NCI-H146 (cell line): ENCODE measurements at places on chromosomes 5 and 9.

DNA sequence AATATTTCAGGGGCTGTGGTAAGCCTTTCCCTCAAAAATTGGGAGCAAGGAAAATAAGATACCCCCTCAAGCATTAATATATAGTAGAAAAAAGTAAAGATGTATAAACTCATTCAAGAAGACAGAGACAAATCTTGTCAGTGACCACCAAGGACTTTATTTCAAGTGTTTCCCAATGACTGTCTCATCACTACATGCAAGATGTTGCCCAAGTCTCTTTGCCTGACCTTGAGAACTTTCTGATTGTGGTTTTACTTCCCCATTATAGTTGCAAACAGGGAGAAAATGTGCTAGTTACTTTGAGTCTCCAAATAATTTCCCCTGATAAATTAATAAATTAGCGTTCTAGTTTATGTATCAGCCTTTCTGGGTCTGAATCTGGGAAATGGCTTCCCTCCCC is 4.0 kb upstream of the SLC46A2 start:
- DNase-seq: no peak

DNA sequence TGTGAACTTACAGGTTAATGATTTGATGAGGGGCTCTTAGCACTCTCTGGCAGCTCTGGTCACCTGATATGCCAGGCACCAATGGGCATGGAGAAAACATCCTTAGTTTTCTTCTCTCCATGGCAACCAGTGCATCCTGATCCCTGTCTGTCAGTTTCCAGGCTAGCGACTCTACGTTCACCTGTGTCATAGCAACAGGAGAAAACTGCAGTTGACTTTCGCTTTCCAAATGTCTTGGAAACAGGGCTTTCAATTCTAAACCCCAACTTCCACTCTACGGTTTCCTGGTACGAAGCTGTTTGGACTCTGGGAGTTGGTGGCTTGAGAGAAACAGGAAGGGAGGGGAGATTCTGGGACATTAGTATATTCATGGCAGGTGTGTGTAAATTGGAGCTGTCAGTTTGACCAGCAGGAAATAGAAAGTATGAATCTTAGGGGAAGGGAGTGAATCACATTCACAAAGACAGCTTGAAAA is 74.4 kb downstream of the SLC28A3 start:
- DNase-seq: peak; percentile 44

GRCh38 chr9:85262333-85262732 is 479.4 kb downstream of the AGTPBP1 start:
- no peak for DNase-seq

DNA sequence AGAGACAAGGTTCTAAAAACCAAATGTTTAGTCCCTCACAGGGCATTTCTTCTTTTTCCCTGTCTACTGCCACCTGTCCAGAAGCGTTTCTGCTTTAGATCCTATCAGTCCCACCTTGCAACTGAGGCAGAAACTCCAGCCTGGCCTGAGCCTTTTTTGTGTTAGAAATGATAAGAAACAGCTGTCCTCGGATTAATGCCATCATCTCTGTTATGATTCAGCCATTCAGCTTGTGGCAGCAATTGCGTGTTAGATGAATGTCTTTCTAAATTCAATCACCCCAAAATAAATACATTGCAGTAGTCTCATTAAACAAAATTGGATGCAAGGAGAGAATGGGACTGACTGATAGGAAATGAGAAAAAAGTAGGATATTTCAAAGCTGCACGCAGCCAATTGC is 28.3 kb upstream of the FRMPD1 start:
- DNase-seq: no peak

DNA sequence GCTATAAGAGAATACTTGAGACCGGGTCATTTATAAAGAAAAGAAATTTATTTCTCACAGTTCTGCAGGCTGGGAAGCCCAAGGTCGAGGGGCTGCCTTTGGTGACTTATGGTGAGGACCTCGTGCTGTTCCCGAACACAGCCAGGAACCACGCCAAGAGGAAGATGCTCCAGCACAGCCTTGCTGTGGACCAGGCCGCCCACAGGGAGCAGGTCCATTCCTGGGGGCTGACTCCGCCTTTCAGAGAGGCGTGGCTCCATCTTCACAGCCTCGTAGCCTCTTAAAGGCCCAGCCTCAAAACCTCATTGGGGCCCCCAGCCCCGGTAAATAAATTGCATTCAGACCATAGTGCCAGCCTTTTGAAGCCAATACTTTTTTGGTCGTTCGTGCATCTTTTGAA is 93.5 kb upstream of the CACNA1B start:
- no peak for DNase-seq

- DNase-seq: no peak
These were observed 92.2 kb upstream of the MAMDC2 start for GRCh38 chr9:69951411-69951810.

- no peak for DNase-seq
These were observed 16.4 kb downstream of the SUB1 start for GRCh38 chr5:32601623-32602295.

DNA sequence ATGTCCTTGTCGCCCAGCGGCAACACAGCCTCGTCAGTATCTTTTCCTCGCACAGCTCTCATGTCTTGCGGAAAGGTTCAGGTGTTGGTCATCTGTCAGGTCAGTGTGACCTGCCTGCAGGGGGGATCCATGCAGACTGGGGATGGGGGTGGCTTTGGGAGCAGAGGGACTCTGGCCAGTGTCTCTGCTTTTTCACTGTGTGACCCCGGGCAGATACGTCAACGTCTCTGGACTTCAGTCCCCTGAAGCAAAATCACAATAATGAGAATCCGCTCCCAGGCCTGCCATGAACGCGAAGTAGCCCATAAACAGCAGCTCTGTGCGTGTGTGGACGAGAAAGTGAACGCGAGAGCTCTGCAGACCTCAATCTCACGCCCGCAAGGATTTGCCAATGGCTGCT is 75.7 kb upstream of the FCN1 start:
- no peak for DNase-seq

DNA sequence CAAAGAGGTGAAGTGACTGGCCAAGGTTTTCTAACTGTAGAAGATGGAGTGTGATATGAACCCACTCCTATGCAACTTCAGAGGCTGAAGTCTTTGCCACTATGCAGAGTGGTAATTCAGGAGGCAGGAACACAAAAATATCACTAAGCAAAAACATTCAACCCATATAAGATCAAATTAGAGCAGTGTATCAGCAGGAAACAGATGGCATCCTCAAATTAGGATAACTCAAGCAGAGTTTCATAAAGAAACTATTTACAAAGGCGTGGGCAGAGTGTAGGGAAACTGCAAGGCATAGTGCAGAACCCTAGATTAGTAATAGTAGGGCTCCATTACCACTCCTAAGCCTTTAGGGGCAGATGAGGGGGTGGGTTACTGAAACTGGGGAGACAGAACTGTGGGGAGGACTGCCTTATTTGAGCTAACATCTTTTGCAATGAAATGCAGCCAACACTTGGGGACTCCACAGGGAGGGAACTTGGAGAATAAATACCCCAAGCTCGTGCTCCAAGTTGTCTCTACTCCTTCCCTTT is 72.2 kb downstream of the PTTG1 start:
- no peak for DNase-seq

GRCh38 chr5:56429110-56429561 is 196.0 kb upstream of the ANKRD55 start:
- DNase-seq: peak; percentile 23

DNA sequence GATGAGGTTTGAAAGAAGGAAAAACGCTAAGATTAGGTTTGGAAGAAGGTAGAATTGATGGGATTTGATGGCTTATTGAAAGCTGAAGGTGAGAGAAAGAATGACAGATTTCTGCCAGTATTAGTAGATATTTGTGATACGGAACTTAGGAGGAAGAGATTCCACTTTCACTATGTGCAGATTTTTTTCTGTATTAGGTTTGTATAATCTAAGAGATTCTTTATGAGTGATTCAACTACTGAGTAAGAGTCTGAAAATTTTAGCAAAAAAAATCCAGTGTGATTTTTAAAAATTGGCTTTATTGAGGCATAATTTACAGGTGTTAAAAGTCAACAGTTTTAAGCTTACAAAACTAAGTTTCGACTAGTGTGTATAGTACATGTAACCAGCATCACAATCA is 54.1 kb downstream of the AP3S1 start:
- DNase-seq: no peak

DNA sequence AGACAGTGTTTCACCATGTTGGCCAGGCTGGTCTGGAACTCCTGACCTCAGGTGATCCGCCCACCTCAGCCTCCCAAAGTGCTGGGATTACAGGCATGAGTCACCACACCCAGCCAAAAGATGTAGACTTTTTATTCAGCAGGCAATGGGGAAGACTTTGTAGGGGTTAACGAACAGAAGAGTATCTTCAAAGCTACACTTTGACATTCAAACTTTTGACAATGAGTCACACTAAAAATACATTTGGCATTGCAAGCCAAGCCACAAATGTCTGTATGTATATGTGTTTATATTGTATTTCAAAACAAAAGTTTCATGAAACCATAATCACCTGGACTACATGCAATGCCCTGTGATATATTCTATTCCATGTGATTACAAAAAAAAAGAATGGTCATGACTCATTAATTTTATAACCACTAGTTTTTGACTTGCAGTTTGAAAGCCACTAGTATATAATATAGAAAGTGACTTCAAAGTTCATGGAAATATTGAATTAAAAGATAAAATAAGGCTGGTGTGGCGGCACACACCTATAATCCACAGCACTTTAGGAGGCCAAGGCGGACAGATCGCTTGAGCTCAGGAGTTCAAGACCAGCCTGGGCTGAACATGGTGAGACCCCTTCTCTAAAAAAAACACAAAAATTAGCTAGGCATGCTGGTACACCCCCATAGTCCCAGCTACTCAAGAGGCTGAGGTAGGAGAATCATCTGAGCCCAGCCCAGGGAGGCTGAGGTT is 8.3 kb downstream of the DIMT1 start:
- DNase-seq: no peak

GRCh38 chr9:106284296-106284695 is 578.7 kb upstream of the ZNF462 start:
- no peak for DNase-seq

GRCh38 chr5:164204338-164204946 is 699.0 kb downstream of the MAT2B start:
- DNase-seq: no peak

- no peak for DNase-seq
These were observed 7.8 kb upstream of the DNAJC18 start for GRCh38 chr5:139446956-139447779.

- DNase-seq: no peak
These were observed 84.0 kb downstream of the GNAQ start for GRCh38 chr9:77947651-77948050.

DNA sequence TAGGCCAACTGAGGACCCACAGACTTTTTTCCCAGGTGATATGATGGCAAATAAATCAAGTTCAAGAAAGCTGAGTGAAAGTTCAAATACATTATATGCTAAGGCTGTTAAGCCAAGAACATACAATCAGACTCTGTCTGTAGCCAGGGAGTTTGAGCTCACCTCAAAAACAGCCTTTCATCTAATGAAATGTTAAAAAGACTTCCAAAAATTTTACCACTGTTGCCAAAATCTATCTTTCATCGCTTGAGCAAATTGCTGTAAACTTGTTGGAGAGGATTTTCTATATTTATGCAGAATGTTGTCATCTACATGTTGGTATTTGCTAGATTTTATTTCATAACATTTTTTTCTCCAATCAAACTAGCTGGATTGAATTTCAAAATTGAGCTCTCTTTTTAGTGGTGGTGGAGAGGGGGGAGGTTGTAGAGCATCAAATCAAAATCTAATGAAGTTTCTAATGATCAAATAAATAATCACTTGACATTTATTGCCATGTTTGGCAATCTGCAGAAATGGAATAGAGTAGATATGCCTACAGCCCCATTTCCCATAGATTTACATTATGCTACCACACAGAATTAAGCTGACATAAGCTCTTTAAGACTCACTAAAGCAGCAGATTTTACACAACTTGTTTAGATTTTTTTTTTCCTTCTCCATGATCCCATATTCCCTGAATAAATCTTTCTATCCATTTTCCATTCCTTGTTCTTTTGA is 828.9 kb upstream of the ZNF608 start:
- DNase-seq: no peak

GRCh38 chr5:82354543-82354942 is 76.4 kb upstream of the RPS23 start:
- DNase-seq: no peak

DNA sequence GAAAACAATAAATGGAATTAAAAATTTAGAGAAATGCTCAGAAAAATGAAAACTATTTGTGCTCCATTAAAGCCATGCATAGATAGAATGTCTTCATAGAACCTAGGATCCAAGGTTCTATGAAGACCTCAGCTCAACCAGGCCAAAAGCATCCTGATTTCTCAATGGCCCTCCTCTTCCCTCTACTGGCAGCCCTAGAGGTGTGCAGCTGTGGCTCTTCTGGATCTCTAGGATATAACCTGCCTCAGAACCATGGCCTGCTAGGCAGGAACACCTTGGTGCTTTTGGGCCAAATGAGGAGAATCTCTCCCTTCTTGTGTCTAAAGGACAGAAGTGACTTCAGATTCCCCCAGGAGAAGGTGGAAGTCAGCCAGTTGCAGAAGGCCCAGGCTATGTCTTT is 15.1 kb downstream of the IFNA1 start:
- no peak for DNase-seq

DNA sequence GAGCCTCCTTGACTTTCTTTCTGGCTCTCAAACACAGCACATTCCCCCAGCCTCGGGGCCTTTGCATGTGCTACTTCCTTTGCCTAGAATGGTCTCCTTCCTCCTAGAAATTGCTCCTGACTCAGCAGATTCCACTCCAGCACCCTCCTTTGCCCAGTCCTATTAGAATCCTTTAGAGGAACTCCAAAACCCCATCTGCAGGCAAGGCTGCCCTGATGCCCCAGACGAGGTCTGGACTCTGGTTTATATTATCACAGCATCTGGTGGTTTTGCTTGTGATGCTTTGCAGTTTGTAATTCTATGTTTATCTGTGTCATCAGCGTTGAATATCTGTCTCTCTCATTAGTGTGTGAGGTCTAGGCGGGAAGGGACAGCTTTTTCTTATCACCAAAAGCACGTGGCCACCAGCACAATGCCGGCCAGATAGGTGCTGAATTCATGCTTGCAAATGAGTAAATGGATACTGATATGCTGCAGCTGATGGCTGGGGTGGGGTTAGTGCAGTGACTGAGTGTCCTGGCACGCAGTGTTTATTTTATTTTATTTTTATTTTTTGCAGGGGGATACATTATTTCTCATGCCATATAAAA is 30.0 kb upstream of the ANKH start:
- no peak for DNase-seq
